Sigmoid colon (tissue), 7 donors: ENCODE measurements at places on chromosomes 3 and 15.
A peak's percentile ranks its signal among the peaks of the same experiment; 100 is the strongest.

DNA sequence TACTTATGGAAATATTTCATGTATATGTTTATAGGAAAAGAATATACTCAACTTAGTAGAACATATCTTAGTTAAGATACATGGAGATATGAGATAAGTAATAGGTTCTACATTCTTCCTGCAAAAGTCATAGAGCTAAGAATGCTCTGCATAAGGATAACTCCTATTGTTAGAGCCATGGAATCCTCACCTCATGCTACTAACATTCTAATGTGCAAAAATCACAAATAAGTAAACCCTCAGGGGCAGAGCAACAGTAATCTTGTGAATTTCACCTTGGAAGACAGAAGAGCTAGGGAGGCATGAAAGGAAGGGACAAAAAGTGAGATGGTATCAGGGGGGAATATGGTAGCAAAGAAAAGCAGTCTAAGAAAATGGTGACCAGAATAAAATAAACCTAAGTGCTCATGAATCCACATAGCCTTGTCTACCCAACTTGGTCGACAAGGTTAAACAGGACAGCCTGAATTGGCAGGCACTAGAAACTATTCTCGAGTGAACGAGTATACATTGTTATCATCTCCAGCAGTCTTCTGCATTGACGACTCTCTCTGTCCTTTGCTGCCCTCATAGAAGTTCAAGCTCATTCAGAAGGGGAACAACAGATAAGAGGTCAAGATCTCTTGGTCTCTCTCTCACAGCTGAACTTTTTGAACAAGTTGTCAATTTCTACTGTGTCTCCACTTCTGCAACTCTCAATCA, 52.8 kb downstream of the XRN1 start:
- no peak for DNase-seq

GRCh38 chr3:89699229-89699628, 591.8 kb downstream of the EPHA3 start:
- DNase-seq: no peak

GRCh38 chr3:128276577-128277183, 123.4 kb downstream of the EEFSEC start:
- peak; percentile 32 for DNase-seq

DNA sequence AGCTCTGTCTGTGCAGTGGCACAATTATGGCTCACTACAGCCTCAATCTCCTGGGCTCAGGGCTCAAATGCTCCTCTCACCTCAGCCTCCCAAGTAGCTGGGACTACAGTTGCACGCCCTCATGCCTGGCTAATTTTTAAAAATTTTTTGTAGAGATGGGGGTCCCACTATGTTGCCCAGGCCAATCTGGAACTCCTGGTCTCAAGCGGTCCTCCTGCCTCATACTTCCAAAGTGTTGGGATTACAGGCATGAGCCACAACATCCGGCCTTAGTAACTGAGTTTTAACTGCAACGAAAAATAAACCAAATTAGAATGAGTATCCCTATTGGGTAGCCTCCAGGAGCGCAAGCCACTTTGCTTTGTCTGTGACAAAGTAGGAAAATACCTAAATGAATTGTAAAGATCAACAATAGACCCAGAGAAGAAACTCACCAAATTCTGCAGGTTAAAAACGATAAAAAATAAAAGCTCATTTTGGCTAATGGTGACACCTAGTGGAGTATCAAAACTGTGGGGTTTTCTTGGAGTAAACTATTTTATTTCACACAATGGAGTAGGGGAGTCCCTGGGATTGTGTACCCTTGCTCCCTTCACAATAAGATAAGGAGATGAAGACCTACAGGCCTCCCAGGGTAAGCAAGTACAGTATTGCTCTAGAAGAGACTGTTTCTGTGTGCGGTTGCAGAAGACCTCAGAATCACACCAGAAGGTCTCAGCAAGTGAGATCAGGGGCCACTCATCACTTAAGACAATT, 21.0 kb upstream of the CA12 start:
- DNase-seq: no peak

DNA sequence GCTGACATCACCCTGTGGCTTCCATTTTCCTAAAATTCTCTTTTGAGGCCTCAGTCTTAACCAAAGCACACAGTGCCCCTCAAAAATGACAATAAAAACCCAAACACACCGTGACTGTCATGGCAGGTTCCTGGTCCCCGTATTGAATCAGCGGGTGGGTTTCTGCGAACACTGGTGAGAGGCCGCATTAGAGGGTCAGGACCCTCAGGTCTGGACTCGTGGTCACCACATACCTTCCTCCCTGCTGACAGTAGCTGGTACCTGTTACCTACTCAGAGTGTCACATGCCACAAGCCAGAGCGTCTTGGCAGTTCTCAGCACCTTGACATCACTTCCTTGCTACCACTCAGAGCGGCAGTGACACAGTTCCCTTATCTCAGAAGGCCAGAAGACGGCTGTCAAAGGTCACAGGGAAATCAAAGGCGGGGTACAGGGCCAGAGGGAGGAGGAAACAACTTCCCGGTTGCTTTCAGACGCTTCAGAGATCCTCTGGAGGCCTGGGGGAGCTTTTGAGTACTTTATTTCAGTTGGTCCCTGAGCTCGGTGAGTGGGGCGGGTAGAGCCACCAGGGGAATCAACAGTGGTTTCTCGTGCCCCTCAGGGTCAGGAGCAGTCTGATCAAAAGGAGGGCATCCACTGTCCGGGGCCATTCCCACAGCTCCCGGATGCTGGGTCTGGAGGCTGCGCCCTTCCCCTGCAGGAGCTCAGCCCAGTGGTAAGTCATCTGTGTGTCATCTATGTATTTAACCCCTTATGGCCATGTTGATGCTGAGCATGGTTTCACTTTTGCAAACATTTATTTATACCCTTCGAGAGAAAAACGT, at the start of the genes CCR5AS and CCRL2:
Gene CCR5AS (minus strand): TSS at position 279 of the 824 bp plus-strand sequence.
Gene CCRL2 (plus strand): TSS at position 472 of the 824 bp plus-strand sequence. CDS start 821 bp downstream, outside the sequence.
- peak; percentile 76 for DNase-seq

- DNase-seq: peak; percentile 91
Measured at GRCh38 chr3:125003369-125003853, 52.4 kb downstream of the HEG1 start.

DNA sequence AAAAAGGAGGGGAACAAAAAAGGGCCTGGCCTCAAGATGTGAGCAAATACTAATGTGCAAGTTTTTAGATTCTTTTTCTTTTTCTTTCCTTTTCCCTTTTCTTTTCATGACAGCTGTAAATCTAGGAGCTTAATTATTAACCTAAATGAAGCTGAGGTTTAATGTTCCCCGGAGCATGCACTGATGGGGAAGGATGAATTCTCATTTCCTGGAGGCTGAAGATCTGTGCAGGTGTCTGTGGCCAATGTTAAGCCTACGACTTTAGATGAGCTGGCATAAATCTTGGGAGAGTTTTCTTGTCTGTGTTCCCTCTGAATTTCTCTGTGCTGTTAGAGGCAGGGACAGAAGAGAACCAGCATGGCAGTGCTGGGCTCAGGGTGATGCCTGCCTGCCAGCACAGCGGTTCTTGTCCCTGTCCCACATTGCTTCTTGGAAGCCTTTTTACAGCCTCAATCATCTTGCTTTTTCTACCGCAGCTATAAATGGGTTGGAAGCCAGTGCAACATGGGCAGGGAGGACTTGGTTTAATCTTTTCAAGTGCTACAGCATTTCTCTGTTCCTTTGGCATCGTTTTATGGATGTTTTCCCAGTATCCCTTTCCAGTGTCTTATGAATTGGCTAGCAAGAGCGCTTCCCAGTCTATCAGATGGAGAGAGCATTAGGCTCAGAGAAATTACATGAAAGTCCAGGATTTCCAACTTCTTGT, 119.1 kb downstream of the ATG7 start:
- DNase-seq: no peak

DNA sequence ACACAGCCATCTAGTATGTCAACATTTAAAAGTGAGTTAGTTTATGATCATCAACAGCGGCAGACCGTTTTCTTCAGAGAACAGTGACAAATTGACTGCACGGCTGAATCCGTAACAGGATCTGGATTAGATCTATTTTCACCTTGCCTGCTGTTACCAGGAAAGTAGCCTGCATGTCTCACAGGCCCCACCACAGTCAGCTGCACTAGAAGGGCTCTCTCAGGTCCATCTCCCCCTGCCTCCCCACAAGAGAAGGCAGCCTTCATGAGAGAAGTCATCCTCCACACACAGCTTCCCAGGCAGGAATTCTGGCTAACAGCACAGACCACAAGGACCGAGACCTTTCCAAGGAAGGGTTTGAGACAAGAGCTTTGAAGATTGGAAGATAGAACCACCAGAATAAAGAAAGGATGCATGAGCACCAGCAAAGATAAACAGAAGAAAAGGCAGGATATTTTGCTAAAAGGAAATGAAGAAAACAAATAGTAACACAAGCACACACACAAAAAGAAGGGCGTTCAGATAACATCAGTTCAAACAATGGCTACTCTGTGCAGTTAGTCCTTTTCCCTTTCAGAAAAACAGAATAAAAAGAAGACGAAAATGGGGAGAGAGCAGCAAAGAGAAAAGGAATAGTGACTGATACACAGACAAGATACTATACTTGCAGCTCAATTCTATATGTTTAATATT, 127.5 kb downstream of the SNRK start:
- no peak for DNase-seq

DNA sequence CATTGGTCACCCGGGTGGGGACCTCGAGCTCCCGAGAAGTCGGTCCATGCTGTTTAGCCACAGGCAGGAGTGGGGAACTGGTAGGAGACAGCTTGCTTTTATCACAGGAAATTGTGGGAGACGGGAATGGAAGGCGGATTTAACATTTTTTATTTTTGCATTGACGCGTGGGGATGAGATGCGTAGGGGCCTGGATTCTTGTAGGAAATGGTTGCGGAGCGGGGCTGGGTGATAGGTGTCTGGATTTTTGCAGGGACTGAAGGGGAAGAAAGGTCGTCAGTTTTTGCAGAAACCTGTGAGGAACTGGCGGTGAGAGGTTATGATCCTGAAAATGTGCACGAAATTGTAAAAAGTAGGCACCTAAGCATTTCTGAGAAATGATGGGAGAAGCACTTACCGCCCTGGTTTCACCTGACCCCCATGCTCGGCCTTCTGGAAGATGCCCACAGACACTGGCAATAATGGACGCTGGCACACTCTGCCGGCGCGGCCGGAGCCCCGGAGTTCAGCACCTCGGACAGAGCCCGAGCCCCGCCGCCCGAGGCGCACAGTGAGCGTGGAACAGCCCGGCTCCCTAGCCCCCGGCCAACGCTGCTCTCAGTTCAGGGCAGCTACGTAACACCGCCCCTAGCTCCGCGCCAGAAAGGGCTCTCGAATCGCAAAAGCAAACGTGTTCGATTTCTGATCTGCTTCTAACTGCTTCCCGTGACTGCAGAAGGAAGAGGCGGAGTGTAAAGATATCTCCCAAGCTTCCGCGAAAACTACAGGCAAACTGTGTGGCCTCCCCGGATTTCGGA, 928 bp downstream of the ANKRD34C start:
- DNase-seq: no peak

DNA sequence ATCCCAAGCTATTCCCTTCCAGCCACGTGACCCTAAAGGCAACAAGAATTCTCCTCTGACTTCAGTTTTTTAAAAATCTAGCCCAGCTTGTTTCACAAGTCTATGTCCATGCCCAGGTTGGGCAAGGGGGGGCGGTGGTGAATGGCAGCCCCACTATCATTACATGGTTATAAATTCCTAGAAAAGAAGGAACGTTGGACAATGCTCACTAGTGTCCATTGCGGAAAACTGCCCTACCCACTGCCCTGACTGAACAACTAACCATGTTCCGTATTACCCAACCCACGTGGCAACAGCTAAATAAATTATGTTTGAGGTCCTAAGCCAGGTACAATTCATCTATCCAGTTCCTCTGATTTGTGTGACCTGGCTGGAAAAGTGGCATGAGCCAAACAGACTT, 8.7 kb upstream of the TAFA4 start:
- no peak for DNase-seq

GRCh38 chr3:147773116-147773630, 364.0 kb downstream of the ZIC1 start:
- DNase-seq: no peak

- peak; percentile 75 for DNase-seq
Measured at GRCh38 chr15:68258692-68259091, 18.9 kb upstream of the FEM1B start.

DNA sequence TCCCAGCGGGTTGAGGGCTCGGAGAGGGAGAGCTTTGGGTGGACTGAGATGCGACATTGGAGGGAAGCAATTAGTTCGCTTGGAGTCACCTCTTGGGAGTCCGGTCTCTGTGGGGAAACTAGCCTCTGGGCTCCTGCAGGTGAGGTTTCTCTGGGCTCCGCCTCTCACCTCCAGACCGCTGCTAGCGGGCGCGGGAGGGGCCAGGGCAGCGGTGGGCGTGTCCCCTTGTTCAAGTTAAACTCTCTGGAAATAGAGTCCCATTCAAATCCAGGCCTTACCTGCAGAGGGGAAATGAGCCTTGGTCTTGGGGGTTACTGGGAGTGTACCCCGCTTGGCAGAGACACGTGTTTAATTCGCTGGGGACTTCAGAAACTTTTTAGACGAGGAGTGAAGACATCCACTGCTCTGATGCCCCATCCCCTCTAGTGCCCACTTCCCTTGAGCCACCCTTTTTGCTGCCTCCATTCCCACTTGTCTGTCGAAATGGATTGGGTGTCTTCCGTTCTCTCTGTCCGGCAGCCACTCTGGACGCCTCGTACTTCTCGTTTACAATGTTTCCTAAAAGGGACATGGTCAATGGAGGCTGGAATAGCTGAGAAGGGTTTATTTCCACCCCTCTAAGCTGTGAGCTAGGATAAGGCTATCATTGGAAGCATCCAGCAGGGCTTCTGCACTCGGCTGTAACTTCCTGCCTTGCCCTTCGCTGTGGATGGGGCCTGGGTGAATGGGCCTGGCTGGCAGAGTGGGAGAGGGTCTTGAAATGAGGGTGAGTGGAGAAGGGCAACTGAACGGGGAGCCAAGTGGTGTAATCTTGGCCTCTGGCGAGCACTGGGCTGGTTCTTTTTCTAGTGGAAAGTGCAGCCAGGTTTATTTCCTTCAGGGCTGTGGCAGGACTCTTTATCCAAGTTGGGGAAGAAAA, 1.1 kb downstream of the MITF start:
- DNase-seq: peak; percentile 68

- no peak for DNase-seq
Measured at GRCh38 chr3:169404520-169404890, 259.0 kb downstream of the MECOM start.

DNA sequence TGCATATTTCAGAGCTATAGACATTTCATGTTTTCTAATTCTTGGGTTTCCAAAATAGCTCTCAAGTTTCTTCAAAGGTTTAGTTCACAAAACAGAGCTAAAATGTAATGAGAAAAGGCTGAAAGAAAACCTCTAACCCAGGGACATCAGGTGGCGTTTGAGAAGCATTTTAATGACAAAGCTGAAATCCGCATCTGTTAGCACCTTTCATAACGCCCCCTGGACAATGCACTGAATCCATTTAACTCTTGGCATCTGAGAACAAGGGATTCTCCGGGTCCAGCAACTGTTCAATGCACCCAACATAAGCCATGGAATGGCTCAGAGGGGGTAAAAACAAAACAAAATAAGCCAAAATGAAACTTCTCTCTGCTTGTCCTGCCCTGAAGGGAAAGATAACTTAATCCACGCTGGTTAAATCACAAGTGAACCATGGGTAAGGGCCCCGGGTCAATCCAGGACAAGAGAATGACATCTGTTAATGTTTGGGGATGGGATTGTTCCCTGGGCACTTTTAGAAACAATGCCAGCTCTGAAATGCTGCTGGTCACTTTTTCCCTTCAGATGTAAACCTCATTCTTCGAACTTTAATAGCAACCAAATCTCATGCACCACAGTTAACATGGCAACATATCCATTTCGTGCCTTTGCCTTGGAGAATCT, 466.2 kb upstream of the ADAMTS9 start:
- DNase-seq: no peak

GRCh38 chr3:40070816-40071215, 238.7 kb upstream of the EIF1B start:
- no peak for DNase-seq
